Motor neuron (in vitro differentiated cells): ENCODE measurements at places on chromosomes 1 and 21. TPM values are rescaled to one million over a fixed set of nuclear protein-coding genes. Genes with fewer than 3 reads are reported as not detected.

CASZ1 gene
- total RNA-seq: 3.6 and 4.8 TPM in 2 replicates

S100A3 gene
- total RNA-seq: 1.3 TPM in 1 of 2 replicates, not detected in the other

OR6K3 gene
- not detected in 2 replicates for total RNA-seq

CFHR2 gene
- not detected in 2 replicates for total RNA-seq

ELAPOR1 gene
- total RNA-seq: 13.8 and 15.3 TPM in 2 replicates

BMP8A gene
- total RNA-seq: 0.43 and 0.67 TPM in 2 replicates
